ENCODE measurements at places on chromosomes 16 and 17.

- DNase-seq, result no peak
Measured at GRCh38 chr16:57387598-57388354, 15.5 kb downstream of the CX3CL1 start.

GRCh38 chr16:86752582-86753175 is 174.3 kb downstream of the FOXL1 start:
- DNase-seq, result no peak

GRCh38 chr17:12536472-12536871 is 129.2 kb upstream of the MYOCD start:
- DNase-seq, result no peak

DNA sequence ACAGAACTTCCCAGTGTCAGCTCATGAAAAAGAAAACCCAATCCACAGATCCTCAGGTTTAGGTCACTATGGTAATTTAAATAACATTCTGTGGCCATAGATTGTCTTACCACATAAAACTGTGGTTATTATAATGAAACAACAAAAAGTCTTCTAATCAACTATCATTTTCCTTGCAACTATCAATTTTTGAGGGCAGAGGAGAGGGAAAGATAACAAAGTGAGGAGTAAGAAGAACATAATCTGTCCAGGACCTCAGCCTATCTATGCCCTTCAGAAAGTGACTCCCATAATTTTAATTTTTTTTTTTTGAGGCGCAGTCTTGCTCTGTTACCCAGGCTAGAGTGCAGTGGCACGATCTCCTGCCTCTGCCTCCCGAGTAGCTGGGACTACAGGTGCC is 4.0 kb upstream of the GGNBP2 start:
- DNase-seq, result no peak

DNA sequence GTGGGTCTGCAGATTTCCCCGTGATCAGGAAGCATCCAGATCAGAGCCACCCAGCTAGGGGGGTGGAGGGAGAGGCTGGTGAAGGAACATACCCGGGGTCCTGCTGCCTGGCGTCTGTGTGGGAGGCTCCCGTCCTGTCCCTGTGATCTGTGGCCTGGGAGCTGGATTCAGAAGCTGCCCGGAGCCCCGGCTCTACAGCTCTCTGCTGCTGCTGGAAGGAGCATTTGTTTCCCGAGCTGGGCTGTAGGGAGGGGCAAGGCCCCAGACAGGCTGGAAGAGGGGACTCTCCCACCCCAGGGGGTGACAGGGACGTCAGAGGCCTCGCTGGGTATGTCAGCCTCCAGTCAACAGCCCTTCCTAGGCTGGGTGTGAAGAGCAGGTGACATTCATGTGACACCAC is 10.2 kb downstream of the SOX8 start:
- no peak for DNase-seq

DNA sequence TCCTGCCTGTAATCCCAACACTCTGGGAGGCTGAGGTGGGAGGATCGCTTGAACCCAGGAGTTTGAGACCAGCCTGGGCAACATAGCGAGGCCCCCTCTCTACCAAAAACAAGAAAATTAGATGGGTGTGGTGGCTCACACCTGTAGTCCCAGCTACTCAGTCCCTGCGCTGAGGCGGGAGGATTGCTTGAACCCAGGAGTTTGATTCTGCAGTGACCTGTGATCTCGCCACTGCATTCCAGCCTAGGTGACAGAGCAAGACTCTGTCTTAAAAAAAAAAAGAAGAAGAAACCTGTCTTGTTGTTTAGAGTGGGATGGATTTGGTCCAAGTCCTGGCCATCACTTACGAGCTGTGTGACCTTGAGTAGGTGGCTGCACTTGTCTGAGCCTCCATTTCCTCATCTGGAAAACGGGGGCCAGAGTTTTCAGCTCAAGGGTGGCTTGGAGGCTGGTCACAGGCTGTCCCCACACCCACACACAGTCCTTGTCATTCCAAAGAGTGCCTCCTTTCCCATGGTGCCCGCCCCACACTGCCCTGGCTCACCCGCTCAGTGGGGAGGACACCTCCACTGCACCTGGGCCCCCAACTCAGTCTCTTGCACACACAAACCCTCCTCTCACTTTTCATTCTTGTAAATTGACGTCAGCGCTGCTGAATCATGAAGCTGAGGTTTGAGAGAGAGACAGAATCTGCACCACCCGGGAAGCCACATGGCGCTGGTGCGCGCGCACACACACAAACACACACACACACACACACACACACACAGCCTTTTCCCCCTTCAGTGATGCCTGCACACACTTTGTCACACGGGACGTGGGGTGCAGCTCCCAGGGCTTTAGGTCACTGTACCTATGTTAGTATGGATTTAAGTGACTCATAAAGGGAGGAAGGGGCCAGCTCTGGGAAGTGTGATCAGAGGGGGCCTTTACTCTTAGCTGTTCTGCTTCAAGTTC is 4.2 kb downstream of the SOCS1 start:
- DNase-seq, result no peak

DNA sequence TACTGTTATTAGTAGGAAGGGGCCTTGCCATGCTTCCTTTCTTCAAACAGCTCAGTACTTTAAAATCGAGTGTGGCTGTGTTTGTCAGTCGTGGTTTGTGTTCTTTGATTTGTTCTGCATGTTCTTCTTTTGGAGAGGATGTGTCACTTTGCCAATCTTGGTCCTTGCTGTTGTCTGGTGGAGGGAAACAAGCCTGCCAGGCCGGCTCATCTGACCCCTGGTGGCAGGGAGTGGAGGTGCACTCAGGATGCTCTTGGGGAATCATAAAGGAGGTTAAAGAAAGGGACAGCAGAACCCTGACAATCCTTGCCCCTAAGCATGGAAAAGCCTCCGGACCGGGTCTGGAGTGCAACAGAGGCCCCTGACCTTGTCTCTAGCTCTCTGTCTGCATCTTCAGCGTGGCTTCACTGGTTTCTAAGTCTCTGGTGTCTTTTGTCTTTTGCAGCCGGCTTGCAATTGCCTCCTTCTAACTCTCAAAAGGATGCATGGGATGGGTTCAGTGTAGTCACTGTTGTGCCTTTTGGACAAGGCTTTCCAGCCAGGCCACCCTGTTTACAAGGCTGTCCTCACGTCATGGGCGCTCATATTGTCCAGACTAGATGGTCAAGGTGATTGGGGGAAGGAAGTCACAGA is 135.8 kb downstream of the WWOX start:
- DNase-seq, result peak; percentile 83

DNA sequence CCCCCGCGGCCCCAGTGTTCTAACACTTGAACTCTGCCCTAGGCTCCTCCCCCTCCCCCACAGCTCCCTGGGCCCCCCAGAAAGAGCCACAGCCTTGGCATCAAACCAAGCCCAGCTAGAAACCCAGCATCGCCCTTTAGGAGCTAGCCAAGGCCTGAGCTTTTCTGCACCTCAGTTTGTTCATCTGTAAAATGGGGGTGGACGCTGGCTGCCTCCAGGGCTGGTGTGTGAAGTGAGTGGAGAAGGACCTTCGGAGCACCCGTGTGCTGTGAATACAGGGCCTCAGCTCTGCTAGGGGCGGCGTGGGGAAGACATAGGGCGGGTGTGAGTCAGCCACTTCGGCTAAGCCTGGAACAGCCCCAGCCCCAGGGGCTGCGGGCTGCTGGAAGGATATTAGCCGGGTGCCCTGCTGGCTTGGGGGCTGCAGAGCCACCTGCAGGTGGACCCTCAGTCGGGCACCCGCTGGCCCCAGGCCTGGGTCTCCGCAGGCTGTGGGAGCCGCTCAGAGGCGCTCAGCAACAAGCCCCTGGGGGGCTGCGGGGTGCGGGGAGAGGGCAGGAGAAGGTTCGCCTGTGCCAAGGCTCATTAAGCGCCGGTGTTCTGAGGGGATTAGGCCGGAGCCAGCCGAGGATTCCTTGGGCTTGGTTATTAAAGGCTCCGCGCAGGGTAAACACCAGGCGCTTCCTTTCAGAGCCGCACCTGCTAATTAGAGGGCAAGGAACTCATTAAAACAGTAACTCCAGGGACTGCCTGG is 217.0 kb upstream of the CIBAR2 start:
- no peak for DNase-seq

DNA sequence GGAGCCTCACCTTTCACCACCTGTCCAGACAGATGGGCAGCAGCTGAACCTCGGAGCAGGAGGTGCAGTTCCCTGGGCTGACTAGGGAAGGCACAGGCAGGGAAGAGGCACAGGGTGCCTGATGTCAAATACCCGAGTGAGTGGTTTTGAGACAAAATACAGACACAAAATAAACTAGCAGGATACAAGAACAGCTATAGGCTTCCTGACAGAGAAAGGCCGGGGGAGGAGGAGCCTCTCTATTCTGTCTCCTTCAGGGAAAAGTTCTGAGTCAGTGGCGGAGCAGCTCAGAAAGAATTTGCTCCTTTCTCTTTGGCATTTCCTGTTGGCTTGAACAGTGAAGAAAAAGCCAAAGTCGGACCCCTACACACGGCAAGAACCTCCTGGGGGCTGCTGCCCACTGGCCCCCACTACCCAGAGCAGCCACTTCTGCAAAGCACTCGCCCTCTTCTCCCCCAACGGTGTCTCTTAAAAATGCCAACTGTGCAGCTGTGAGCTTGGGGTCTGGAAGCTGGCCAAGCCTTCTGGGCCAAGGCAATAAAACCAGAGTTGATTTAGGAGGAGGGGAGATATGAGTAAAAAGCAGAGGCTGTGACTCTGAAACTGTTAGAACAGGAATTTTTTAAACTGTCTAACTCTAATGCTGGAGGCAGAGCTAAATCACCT is 14.4 kb upstream of the FAAP100 start:
- no peak for DNase-seq

- DNase-seq, result no peak
Measured at GRCh38 chr17:19523690-19524089, 10.0 kb upstream of the SLC47A1 start.

- DNase-seq, result no peak
Measured at GRCh38 chr17:73998653-73999645, 204.5 kb upstream of the RPL38 start.

GRCh38 chr16:67158637-67159600 is 790 bp downstream of the TRADD start:
- no peak for DNase-seq

- no peak for DNase-seq
Measured at GRCh38 chr17:67655478-67656148, 62.1 kb upstream of the NOL11 start.

DNA sequence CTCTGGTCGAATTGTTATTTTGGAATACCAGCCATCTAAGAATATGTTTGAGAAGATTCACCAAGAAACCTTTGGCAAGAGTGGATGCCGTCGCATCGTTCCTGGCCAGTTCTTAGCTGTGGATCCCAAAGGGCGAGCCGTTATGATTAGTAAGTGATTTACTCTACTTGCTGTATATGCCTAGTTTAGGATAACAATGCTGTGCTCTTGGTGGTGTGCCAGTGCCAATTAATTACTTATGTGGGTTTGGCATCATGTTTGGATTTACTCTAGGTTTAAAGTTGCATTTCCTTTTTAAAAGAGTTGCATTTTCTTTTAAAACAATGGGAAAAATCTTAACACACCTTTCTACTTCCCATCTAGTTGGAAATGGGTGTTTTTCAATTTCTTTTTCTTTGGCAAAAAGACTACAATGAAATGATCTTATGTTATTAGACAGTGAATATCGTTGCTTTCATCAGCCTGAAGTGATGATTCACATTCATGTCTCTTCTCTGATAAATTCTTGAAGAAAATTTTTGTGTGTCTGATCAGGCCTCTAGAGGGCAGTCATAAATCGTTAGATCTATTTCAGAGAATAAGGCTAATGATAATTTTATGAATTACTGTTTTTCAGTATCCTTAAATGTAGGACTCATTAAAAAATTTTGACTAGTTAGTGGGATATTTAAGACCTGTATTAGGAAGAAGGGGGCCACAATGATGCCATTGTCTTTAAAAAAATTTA is 5.6 kb downstream of the SF3B3 start:
- peak; percentile 28 for DNase-seq

- no peak for DNase-seq
Measured at GRCh38 chr16:1789643-1790045, 3.9 kb downstream of the IGFALS start.

- DNase-seq, result no peak
Measured at GRCh38 chr17:44826123-44826790, 3.8 kb downstream of the GJC1 start.

- no peak for DNase-seq
Measured at GRCh38 chr17:39929646-39930407, 2.3 kb downstream of the LRRC3C start.

Data from putamen (tissue), 1 donor.